Fibroblast of the aortic adventitia (primary cell): ENCODE measurements at places on chromosomes 12 and 14.

GRCh38 chr12:3632754-3633153 is 120.2 kb downstream of the CRACR2A start:
- peak; percentile 20 for DNase-seq

GRCh38 chr12:130644566-130644965 is 71.5 kb downstream of the RIMBP2 start:
- DNase-seq = no peak

- no peak for DNase-seq
Observed at GRCh38 chr12:704516-705242, 41.4 kb upstream of the NINJ2 start.

GRCh38 chr14:69483765-69484443 is 624 bp upstream of the PLEKHD1 start:
- DNase-seq = peak; percentile 21

DNA sequence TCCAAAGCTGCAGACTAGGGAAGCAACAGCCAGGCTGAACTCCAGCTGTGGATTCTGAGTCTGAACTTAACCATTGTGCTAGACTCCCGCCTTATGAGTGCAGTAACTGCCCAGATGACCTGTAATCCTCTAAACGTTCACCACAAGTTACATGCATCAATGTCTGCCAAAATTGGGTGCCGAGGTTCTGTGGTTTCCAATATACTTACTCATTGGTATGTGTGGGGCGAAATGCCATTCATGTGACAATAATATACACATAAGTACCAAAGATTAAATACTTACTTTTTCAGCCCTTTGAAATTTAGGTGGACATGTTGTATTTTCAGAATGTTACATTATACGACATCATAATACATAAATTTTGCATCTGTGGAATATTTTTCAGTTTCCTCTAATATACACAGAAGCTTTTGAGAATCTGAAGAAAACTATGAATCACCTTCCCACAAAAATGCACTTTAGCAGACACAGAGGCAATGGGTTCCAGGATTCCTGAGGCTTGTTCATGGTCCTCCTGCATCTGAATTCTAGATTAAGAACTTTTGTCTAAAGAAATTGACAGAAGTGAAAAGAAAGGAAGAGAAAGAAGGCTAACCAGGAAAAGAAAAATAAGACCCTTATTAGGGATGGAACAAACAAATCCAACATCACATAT is 31.7 kb downstream of the GRIP1 start:
- peak; percentile 86 for DNase-seq

GRCh38 chr14:93037351-93037750 is 78.4 kb downstream of the ITPK1 start:
- no peak for DNase-seq

DNA sequence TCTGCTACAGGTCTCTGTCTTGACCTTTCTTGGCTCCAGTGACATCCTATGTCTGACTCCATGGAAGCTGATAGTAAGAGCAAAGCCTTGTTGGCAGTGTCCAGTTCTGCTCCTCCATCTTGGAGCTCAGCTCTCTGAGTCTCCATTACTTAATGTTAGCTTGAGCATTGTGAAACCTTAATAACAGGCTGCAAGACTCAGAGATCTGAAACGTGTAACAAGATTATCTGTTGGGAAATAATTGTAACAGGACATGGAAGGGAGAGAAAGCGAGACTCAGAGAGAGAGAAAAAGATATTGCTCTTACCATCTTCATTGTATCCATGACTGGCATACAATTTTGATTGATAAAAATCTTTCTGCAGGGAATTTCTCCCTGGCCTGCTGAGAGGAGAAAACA is 1365.7 kb downstream of the AACS start:
- peak; percentile 9 for DNase-seq

GRCh38 chr12:131028587-131029338 is 75.1 kb downstream of the ADGRD1 start:
- DNase-seq = no peak

- no peak for DNase-seq
Observed at GRCh38 chr12:60419986-60420385, 824.2 kb downstream of the SLC16A7 start.

DNA sequence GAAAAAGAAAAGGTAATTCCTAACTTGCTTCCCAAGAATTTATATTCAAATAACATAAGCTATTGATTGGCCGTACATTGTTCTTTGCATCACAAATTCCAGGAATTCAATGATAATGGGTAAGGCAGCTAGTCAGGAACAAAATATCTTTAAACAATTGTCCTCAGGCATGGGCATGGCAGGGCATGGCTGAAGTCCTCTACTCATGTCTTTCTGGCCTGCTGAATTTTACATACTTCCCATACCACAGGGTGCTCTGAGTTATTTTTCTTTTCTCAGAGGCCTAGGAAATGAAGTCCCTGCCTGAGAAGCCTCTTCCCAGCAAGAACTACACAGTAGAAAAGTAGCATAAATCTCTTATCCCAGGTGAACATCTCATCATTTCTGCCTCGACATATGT is 15.1 kb upstream of the DRAM1 start:
- peak; percentile 8 for DNase-seq

GRCh38 chr12:80415466-80415865 is 28.6 kb upstream of the PTPRQ start:
- DNase-seq = no peak

GRCh38 chr14:22866874-22867273 is 4.7 kb upstream of the LRP10 start:
- DNase-seq = no peak

DNA sequence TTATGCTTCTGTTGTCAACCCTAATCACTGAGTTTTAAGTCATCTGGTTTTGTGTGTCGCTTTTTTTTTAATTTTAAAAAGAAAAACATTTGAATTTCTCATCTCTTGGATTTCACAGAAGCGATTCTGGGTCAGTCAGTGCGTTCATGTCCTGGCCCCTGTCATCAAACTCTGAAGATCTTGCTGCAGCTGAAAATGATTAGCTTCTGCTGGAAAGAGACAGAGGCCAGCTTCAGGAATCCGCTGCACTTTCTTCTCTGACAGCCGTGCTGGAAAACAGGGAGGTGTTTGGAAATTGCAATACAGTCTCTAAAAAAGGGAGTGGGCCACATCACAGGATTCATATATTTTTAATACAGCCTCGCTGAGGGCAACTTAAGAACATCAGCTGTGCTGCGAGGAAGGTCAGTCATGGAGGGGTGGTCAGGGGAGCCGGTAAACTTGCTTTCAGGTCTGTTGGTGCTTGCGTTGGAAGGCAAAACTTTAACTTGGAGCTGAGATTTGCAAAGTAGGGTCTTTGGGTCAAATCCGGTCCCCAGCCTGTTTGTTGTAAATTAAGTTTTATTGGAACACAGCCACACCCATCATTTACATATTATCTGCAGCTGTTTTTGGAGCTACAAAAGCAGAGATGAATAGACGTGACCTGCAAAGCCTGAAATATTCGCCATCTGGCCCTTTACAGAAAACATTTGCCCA is 190.8 kb downstream of the AACS start:
- DNase-seq = no peak

- DNase-seq = no peak
Observed at GRCh38 chr12:5026342-5026938, 17.2 kb upstream of the KCNA5 start.

- no peak for DNase-seq
Observed at GRCh38 chr12:77679686-77680085, 151.0 kb upstream of the NAV3 start.

DNA sequence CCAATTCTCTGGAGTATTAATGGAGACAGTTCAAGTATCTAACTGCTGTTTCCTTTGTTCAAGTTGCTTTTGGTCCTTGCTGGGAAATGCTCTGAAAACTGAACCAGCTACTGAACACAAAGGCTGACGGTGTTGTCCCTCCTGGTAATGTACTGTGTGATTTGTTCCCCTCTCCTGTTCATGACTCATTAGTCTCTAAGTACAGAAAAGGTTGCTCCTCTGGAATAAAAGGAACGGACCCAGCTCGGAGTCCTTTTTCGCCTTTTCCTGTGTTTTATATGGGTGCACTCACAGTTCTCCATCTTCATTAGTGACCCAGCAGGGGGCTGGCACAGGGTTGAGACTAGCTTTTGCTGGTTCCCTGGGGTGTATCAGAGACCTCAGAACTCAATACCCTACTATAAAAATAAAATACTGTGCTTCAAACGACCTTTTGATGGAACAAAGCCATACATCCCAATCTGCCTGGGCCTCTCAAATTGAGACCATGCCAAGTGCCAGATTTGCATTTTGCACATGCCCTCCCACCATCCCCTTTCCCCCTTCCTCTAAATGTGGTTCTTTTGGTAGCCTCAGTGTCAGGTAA is 269.7 kb downstream of the RAD51B start:
- DNase-seq = peak; percentile 25

DNA sequence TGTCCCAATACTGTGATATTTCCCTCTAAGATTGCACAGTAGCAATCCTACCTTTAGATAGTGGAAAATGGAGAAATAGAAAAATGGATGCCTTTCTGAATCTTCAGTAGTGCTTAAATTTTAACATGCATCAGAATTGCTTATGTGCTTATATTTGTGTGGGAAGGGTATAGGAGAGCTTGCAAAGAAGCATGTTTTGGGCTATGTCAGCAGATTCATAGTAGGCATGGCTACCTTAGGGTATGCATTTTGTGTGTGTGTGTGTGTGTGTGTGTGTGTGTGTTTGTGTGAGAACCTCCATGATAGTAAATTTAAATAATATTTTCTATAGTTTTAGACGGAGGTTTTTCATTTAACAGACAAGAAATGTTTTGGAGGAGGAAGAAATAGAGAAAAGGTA is 38.3 kb downstream of the NEUROD4 start:
- DNase-seq = no peak

DNA sequence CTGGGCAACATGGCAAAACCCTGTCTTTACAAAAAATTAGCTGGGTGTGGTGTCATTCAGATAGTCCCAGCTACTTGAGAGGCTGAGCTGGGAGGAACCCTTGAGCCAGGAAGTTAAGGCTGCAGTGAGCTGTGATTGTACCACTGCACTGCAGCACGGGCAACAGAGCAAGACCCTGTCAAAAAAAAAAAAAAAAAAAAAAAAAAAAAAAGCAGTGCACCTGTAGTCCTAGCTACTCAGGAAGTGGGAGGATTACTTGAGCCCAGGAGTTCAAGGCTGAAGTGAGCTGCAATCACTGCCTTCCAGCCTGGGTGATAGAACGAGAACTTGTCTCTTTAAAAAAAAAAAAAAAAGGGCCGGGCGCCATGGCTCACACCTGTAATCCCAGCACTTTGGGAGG is 5.6 kb downstream of the REM2 start:
- no peak for DNase-seq

DNA sequence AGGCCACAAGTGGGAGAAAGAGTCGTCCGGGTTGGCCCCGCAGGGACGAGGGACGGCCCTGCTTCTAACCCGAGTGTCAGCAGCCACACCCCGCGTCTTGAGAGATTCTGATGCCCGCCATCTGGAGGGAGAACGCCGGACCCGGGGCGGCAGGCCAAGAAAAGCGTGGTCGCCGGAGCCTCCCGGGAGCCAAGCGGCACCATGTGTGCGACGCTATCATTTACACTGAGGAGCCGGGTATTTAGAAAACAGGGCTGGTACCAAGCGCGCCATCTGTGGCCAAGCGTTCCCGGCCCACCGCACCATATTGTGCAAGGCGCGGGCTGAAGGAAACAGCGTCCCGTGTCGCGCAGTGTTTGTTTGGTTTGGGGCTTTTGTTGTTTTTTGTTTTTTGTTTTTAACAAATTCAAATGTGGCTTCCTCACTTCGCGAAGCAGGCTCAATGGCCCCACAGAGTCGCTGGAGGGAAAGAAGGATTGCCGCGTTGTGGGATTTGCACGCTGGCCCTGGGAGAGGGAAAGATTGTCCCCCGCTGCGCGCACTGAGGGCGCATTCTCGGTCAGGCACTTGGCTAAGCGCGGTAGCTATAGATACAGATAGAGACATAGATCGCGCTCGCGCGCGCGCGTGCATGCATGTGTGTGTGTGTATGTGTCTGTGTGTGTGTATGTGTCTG is 153.8 kb downstream of the BCL11B start:
- DNase-seq = no peak

GRCh38 chr12:84243686-84244085 is 668.9 kb downstream of the SLC6A15 start:
- DNase-seq = no peak

- DNase-seq = no peak
Observed at GRCh38 chr14:50792051-50792477, 38.9 kb downstream of the NIN start.

- DNase-seq = no peak
Observed at GRCh38 chr12:49921299-49921698, 17.6 kb upstream of the FAIM2 start.

GRCh38 chr12:122732170-122732569 is 1.5 kb upstream of the HCAR1 start:
- DNase-seq = no peak

DNA sequence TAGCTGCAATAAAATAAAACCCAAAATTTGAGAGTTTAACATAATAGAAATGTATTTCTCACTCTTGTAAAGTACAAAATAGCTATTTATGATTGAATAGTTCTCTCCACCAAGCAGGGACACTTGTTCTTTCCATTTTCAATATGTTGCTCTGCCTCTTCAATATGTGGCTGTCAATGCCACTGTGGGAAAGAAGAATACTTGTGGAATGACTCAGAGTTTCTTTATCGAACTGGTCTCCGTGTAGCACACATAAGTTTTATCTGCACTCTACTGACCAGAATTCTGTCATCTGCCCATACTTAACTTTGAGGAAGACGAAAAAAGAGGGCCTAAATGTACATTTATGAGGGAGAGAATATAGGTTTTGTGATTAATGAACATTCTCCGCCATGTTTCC is 256.9 kb downstream of the ATXN7L3B start:
- DNase-seq = no peak

GRCh38 chr14:31926123-31926522 is 151.0 kb upstream of the ARHGAP5 start:
- DNase-seq = peak; percentile 55

GRCh38 chr12:125604976-125605375 is 539.7 kb downstream of the AACS start:
- DNase-seq = no peak

GRCh38 chr14:23829736-23830471 is 123.7 kb upstream of the DHRS4 start:
- DNase-seq = peak; percentile 86

DNA sequence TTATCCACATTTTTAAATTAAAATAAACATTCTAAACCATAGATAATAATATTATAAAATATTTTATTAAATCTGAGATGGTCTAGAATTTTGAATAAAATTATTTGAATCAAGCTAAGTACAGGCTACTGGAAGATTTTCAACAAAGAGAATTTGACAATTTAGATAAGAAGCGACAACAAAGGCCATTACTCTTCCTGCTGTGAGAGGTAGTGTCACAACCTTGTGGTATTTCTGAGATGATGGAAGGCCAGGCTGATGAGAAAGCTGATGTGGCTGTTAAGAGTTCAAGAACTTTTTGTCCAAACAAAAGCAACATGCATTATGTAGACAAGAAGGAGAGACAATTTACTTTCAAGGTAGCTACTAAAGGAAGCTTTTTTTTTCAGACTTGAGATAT is 43.7 kb upstream of the CNTN1 start:
- no peak for DNase-seq
